Germinal center (tissue), 1 donor: ENCODE measurements at places on chromosomes 2 and 18.
A peak's percentile ranks its signal among the peaks of the same experiment; 100 is the strongest.

- no peak for DNase-seq
Observed at GRCh38 chr2:55314985-55315384, 46.0 kb upstream of the MTIF2 start.

- no peak for DNase-seq
Observed at GRCh38 chr18:9221661-9222060, 85.1 kb downstream of the ANKRD12 start.

DNA sequence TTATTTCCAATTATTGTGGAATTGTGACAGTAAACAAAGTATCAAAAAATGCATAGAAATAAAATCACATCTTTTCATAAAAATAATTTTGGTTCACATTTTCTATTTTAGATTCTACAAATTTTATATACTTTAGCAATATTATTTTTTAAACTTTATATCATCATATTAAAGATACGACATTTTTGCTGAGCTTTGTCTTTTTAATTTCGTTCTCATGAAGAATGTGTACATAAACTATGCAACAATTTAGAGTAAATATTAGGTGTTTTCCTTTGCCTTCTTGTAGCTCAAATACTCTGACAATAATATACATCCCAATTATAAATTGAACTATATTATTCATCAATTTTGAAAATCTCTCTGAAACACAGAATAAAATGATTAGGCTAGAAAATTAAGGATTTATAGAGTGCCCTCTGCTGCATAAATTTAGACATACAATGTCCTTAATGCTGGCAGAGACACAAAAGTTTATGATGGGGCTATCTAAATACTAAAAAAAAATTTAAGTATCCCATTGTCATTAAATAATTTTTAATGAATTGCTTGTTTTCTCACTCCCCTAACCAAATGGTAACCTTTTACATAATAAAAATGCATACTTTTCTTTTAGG is 45.7 kb downstream of the CCDC102B start:
- DNase-seq = no peak

- no peak for DNase-seq
Observed at GRCh38 chr2:191933307-191934105, 86.6 kb upstream of the CAVIN2 start.

- DNase-seq = no peak
Observed at GRCh38 chr2:24374301-24374700, 14.0 kb upstream of the ITSN2 start.

DNA sequence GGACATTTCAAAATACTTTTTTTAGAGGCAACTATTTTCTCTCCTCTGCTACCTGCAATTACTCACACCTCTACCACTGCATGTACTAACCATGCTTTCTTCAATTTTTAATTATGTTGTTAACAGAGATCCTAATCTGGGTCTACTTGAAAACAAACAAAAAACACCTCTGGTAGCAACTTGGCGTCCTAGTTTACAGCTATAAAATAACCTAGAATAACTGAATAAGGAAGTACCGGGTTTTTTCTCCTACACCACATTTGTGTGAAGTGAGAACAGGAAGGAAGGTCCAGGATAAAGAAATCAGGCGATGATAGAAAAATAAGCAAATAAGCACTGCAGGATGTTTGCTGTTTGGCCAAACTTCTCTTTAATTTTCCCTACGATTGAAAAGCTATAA is 633.5 kb downstream of the LRP1B start:
- DNase-seq = no peak

- DNase-seq = peak; percentile 45
Observed at GRCh38 chr2:28393114-28393836, 617 bp downstream of the FOSL2 start.

DNA sequence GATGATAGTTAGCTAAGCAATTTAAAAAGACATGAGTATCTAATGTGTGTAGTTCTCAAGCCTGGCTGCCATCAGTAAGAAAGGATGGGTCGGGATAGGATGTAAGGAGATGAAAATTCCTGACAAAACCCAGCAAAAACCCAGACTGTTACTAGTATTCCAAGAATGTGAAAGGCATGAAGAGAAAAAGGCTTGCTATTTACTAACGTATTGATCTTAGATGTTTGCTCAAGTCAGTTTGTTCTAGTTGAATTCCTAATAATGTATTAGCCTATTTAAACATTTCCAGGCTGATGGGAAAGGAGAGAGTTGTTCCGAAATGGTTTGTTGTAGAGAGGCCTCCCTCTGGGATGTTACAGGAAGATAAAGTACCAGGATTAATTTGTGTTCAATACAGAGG is 88.2 kb downstream of the ZNF532 start:
- no peak for DNase-seq

- no peak for DNase-seq
Observed at GRCh38 chr2:178152033-178152432, 39.8 kb downstream of the RBM45 start.

GRCh38 chr2:229903037-229903436 is 18.8 kb downstream of the TRIP12 start:
- DNase-seq = no peak

- no peak for DNase-seq
Observed at GRCh38 chr2:112866128-112866835, 29.7 kb upstream of the IL1B start.

DNA sequence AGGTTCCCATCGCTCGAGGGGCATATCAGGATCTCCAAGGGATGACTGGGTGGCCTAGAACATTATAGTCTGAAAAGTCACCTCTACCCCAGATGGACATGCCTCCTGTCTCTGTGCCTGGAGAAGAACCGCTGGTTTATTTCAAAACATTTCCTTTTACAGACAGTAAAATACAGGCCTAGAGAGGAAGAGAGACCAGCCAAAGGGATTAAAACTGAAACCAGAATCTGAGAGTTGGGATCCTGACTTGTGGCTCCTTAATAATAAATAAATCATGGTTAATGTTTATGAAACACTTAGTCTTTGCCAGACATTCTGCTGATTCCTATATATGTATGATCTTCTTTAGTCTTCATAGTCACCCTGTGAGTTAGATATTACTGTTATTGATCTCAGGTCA is 153.7 kb downstream of the DDX1 start:
- no peak for DNase-seq

GRCh38 chr18:35019933-35020332 is 21.3 kb upstream of the MAPRE2 start:
- DNase-seq = no peak

DNA sequence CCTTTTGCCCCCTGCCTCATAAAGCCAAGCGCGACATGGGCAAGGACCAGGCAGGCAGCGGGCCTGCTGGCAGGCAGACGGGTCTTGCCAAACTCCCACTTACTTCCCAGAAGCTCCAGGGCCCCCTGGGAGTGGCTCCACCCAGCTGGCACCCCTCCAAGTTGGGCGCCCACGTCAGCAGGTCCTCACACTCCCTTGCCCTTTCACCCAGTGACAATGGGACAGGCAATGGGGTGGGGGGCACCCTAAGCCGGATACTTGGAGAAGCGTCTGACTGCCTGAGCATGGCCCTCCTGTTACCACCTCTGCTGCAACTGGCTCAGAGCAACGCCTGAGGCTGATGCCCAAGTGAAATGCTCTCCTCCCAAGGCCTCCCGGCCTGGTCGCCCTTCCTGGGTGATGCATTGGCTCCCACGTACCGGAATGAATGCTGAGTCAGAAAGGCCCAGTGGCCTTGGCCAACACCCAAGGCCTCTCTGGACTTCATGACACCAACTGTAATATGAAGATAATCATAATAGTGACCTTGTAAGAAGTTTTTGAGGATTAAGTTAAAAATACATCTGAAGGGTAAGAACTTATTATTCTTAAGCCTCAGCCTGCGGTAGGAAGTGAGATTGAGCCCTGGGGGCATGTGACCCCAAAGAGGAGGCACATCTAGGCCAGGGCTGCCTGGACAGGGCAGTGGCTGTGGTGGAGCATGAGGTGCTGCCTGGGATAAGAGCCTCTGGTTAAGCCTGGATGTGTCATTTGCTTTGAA is 31.6 kb downstream of the KCNK3 start:
- no peak for DNase-seq

DNA sequence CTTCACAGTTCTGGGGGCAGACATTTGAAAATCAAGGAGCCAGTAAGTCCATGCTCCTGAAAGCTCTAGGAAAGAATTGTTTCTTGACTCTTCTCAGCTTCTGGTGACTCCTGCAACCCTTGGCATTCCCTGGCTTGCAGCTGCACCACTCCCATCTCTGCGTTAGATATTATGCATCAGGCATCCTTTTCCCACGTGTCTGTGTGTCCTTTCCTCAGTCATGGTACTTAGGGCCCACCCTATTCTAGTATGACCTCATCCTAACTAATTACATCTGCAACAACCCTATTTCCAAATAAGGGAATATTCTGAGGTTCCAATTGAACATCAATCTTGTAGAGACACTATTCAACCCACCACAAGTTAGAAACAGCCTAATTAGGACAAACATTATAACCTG is 931.7 kb upstream of the CHAC2 start:
- no peak for DNase-seq
